Heart left ventricle (tissue), 16 donors: ENCODE measurements at places on chromosomes 1 and 21.

GRCh38 chr1:227938911-227939790, 8.6 kb downstream of the WNT9A start:
- DNase-seq = no peak

DNA sequence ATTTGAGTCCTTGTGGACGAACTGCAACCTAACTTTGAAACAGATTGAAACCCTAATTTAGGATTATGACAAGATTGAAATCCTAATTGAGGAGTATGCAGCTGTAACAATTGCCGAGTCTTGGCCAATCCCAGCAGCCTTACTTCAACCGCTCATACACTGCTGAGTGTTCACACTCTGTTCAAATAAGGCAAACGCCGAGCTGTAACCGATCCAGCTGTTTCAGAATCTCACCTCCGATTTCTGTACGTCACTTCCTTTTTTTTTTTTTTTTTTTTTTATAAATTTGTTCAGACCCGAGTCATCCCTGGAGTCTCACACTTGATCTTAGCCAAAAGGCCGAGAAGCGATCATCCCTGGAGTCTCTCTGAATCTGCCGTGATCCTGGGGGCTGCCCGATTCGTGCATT, 22.3 kb upstream of the ATP5PO start:
- DNase-seq = no peak

GRCh38 chr1:17475752-17476151, 36.3 kb upstream of the RCC2 start:
- DNase-seq = peak; percentile 83

GRCh38 chr1:180953291-180954004, 40.8 kb downstream of the KIAA1614 start:
- DNase-seq = no peak

- DNase-seq = no peak
Observed at GRCh38 chr1:235553112-235553551, 48.9 kb upstream of the B3GALNT2 start.

- peak; percentile 54 for DNase-seq
Observed at GRCh38 chr1:16924216-16924918, 2.6 kb downstream of the CROCC start.

DNA sequence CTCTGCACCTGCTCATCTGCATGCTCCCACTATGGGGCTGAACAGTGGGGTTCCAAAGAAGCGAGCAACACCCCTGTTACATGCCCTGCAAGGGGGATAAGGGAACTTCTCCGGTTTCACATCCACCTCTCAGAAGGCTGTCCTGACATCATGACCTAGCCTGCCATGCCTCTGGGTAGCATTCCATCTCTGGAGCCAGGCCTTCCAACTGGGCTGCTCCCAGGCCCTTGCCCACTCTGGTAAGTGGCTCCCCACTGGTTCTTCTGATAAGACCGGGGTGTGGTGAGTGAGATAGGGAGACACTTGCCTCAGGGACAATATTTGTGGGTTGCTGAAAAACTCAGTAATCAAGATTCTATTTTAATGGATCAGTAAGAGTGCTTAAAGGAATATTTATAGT, 57.8 kb downstream of the KCNJ15 start:
- no peak for DNase-seq

- DNase-seq = no peak
Observed at GRCh38 chr21:24294171-24294570, 1313.1 kb downstream of the MRPL39 start.

DNA sequence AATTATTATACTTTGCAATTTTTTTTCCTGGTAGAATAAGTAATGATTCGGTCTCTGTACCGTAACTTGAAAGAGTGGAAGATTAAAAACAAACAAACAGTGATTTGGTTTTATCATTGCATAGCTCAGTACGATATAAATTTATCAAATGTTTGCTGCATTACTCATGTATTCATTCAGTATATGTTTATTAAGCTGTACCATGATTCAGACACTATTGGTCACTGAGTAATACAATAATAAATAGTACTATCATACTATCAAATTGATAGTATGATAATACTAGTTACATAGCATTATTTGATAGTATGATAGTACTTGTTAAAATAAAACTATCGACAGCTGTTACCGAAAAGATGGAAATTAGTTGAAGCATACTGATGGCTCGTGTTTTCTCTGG, 12.1 kb downstream of the CENPF start:
- DNase-seq = no peak

DNA sequence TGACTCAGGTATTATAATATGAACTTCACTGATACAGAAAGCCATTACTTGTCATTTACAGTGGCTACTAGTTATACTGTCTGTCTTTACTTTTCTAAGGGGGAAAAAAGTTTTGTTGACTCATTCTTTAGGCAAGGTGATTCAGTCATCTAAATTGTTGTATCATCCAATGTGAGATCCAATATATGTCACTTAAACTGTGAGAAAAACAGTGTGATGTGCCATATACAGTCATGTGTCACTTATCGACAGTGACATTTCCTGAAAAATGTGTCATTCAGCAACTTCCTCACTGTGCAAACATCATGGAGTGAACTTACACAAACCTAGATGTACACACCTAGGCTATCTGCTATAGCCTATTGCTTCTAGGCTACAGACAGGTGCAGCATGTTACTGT, 57.6 kb downstream of the KCNK2 start:
- no peak for DNase-seq

- peak; percentile 32 for DNase-seq
Observed at GRCh38 chr1:173392895-173393658, 84.1 kb upstream of the PRDX6 start.

DNA sequence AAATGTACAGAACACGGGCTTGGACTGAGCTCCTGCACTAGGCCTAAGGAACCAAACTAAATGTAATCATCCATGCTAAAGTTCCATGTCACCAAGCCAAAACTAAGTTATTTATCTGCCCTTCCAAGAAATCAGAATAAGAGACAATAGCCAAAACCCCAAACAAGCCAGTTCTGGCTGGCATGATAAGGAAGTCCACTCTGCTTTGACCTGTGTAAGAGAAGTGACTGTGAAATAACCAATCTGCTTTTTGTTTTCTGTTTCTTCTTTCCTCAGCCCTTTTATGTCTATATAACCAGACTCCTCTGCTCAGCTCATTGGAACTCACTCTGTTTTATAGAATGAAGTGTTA, 15.1 kb downstream of the PLPPR5 start:
- DNase-seq = no peak

- no peak for DNase-seq
Observed at GRCh38 chr1:204882479-204882878, 11.8 kb downstream of the NFASC start.

- DNase-seq = no peak
Observed at GRCh38 chr1:151511636-151512215, 539 bp downstream of the CGN start.

- DNase-seq = no peak
Observed at GRCh38 chr1:218394989-218395388, 49.9 kb downstream of the TGFB2 start.

DNA sequence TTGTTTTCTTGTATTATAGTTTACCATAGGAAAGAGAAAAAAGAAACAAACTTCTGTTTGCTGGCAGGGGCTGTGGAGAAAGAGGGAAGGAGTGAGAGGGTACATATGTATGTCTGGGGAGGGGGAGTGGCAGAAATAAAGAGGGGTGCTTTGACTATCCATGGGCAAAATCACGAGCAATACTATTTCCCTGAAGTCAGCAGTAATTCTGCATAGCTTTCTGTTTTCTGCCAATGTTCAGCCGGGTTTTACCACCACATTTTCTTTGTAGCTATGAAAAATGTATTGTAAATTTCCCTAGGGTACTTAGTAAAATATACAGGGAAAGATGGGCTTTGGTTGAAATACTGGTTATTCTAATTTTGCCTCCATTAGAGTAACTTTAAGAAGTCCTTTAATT, 45.2 kb upstream of the PGD start:
- no peak for DNase-seq

DNA sequence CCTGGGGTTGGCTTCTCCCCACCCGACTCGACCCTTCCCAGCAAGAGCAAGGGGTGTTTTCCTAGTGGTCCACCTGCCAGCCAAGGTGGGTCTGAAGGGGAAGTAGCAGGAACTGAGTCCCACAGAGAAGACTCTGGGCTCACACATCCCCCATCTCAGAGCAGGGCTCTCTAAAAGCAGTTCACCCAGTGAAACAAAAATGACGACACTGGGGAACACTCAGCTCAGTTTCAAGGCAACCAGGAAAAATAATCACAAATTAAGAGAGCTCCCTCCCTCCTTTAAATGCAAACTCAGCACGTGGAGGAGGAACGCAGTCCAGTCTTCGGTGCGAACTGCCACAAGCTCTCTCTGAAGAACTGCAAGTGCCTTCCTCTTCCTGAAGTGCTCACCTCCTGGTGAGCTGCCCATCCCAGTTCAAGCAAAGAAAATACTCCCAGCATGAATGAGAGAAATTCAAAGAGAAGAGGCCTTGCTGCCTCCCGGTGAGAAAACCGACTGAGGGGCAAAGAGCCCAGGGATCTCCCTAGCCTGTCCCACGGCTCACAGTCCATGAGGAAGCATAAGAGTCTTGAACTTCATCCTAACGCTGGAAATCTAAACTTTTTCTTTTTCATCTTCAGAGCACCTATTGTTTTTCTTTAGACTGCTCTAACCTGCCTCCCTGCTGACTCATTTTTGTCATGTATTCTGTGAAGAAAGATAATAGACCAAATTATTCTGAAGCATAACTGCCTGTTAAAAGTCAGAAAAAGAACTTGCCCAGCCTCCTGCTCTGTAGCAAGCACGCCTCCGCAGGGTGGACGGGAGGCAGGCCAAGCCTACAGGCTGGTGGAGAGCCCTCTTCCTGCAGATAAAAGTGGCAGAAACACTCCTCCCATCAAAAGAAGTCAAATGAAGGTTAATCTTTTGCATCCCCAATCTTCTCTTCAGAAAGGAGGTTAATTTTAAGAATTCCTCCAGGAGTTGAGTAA, 281.4 kb downstream of the HHIPL2 start:
- no peak for DNase-seq

- DNase-seq = no peak
Observed at GRCh38 chr1:87515781-87516180, 187.1 kb downstream of the LMO4 start.

- DNase-seq = no peak
Observed at GRCh38 chr1:197399755-197400521, 131.9 kb downstream of the CRB1 start.

- peak; percentile 51 for DNase-seq
Observed at GRCh38 chr1:150464422-150464826, 22.8 kb upstream of the TARS2 start.

GRCh38 chr1:29162025-29162424, 19.7 kb downstream of the SRSF4 start:
- no peak for DNase-seq

GRCh38 chr1:21543598-21543997, 34.4 kb downstream of the ALPL start:
- DNase-seq = peak; percentile 4

- DNase-seq = no peak
Observed at GRCh38 chr1:78032996-78033796, 12.6 kb upstream of the GIPC2 start.

DNA sequence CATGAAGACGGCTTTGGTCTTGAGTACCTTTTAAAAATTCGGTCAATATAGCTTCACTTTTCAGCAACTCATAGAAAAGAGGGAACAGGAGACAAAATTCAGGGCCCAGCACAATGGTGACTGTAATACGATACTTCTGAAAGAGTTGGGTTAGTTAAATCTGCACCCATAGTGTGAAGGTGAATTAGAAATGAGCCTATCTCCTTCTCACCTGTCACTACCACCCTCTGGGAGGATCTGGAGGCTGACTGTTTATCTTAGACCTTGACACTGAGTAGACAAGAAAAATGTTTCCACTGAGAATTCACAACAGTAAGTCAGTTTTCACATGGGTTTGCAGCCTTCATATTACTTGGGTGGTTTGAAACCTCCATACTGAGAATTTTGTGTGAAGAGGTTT, 57.9 kb upstream of the HMGB4 start:
- no peak for DNase-seq

GRCh38 chr1:118101999-118102398, 83.0 kb downstream of the SPAG17 start:
- DNase-seq = no peak

DNA sequence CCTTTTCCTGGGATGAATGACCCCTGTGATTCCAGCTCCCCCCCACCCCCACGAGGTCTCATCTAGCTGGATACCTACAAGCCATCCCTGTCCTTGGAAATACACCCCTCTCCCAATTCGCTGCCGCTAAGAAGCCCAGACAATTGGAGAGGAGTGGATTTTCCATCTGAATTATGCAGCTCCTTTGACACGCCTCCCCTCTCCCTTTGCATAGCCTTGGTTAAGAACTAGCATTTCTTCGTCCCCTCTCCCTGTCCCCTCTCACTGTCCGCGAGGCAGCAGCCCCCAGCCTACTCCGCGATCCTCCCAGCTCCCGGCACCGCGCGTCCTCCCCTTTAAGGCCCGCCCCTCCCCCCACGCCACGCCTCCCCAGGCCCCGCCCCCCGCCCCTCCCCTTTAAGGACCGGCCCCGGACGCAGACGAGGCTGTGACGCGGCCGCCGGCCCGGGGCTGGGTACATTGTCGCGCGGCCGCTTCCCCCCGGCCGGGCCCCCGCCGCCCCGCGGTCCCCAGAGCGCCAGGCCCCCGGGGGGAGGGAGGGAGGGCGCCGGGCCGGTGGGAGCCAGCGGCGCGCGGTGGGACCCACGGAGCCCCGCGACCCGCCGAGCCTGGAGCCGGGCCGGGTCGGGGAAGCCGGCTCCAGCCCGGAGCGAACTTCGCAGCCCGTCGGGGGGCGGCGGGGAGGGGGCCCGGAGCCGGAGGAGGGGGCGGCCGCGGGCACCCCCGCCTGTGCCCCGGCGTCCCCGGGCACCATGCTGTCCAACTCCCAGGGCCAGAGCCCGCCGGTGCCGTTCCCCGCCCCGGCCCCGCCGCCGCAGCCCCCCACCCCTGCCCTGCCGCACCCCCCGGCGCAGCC, at the start of gene MAPKAPK2:
MAPKAPK2 (plus strand) TSS at position 428 of the 856 bp plus-strand sequence; CDS start at position 753, 325 bp downstream.
- peak; percentile 91 for DNase-seq

- DNase-seq = peak; percentile 98
Observed at GRCh38 chr1:42816585-42817439, at the start of the genes ERMAP and SVBP. Gene ERMAP (plus strand): TSS chr1:42817122. CDS start chr1:42830449, 13,327 bp downstream. Gene SVBP (minus strand): TSS chr1:42817397. CDS start chr1:42816544, 853 bp downstream.

- DNase-seq = no peak
Observed at GRCh38 chr1:167432780-167433179, 85.5 kb downstream of the CD247 start.
